SHP77 (cell line): ENCODE measurements at places on chromosomes 2 and 18.

DNA sequence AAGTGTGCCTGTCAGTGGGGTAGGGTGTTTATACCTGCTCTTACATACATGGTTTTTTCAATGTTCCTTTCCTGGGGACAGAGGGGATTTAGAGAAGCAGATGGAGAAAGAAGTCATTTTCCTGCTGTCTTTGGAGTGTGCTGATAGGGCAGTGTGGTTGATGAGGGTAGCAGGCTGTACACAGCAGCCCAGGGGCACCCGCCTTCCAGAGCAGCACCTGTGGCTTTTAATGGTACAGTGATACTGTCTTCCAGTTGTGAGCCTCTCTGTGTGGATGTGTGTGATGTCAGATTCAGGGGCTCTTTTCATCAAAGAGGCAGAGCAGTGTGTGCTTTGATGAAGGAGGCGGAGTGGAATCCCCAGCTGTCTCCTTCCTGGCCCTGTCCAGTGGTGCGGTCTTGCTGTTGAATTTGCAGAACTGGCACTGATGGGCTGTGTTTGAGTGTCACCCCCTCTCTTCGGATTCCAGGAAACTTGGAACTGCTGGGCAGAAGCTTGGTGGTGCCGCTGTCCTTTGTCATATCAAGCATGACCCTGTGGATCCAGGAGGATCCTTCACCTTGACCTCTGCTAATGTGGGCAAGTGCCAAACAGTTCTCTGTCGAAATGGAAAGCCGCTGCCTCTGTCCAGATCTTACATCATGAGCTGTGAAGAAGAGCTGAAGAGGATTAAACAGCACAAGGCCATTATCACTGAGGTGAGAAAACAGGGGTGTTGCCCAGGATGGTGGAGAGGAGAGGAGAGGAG, 259.8 kb downstream of the PHLPP1 start:
- DNase-seq = no peak

- DNase-seq = no peak
Measured at GRCh38 chr2:225894236-225894980, 494.9 kb downstream of the NYAP2 start.

GRCh38 chr18:13032173-13032572, 41.0 kb downstream of the CEP192 start:
- DNase-seq = no peak

GRCh38 chr2:233798335-233799086, 20.4 kb downstream of the MROH2A start:
- DNase-seq = no peak

DNA sequence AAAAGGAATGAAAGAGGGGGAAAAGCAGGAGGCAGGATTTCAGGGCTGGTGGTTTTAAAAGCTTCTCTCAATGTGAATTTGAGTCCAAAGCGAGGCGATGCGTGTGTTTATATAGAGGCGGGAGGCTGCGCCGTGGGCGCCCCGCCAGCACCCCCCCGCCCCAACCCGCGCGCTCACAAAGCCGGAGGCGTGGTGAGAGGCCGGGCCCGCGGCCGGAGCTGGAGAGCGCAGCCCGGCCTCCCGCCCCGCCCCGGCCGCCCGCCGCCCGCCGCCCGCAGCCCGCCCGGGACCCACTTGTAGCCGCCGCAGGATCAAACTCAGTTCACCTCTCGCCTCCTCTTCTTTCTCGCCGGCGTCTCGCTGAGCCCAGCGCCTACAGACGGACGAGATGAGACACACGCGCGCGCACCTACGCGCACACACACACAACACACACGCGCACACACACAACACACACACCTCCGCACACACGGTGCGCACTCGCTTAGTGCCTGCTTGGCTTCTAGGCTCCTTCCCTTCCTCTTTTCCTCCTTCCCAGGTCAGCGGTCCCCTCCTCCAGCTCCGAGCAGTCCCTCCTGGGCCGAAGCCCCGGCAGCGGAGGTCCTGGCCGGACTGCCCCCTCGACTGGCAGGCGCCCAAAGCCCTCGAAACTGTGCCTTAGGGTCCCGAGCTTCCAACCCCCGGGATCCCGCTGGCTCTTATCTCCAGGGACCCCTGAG, 1.3 kb upstream of the CYP26B1 start:
- DNase-seq = no peak

DNA sequence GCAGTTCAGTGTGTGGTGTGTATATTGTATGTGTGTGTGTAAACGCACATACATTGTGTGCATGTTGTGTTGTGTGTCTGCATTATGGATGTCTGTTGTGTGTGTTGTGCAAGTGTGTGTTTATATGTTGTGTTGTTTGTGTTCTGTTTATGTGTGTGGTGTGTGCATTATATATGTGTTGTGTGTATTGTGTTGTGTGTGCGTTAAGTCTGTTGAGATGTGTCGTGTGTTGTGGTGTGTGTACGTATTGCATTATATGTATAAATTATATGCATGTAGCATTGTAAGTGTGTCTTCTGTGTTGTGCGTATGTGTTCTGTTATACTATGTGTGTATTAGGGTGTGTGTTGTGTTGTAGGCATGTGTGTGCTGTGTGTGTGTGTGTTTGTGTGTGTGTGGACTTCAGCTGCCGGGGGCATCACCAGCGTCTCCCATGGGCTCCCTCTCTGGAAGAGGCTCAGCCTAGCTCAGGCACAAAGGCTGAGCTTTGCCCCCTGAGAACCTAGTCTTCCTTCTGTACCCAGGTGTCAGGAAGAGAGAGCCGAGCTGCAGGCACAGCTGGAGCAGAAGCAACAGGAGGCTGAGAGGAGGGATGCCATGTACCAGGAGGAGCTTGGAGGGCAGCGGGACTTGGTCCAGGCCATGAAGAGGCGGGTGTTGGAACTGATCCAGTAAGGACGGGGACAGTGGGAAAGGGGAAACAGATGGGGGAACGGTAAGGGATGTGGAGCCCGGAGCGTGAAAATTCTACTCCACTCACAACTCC, 13.7 kb downstream of the RUFY4 start:
- no peak for DNase-seq

GRCh38 chr2:184114439-184114838, 483.9 kb upstream of the ZNF804A start:
- DNase-seq = no peak

GRCh38 chr2:120892967-120893667, 157.4 kb downstream of the GLI2 start:
- no peak for DNase-seq

GRCh38 chr18:58716060-58716756, 44.9 kb downstream of the MALT1 start:
- DNase-seq = no peak

GRCh38 chr2:232231554-232231953, 147.0 kb upstream of the ALPP start:
- DNase-seq = no peak

DNA sequence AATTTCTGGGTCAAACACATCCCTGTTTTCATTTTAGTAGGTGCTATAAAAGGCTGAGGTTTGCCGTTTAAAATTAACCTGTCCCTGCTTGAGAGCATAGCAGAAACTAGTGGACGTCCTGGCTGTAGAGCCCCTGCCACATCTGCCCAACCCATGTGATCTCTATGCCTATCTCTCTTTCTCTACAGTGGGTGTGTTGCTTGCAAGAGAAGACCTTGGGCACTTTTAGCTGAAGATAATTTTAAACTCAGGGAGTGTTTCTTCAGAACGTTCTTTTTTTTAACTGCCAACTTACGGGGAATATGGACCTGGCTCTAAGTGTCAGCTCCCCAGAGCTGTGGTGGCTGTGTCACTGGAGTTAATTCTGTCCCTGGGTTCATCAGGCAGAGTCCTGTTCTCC, 100.6 kb downstream of the NRP2 start:
- no peak for DNase-seq

DNA sequence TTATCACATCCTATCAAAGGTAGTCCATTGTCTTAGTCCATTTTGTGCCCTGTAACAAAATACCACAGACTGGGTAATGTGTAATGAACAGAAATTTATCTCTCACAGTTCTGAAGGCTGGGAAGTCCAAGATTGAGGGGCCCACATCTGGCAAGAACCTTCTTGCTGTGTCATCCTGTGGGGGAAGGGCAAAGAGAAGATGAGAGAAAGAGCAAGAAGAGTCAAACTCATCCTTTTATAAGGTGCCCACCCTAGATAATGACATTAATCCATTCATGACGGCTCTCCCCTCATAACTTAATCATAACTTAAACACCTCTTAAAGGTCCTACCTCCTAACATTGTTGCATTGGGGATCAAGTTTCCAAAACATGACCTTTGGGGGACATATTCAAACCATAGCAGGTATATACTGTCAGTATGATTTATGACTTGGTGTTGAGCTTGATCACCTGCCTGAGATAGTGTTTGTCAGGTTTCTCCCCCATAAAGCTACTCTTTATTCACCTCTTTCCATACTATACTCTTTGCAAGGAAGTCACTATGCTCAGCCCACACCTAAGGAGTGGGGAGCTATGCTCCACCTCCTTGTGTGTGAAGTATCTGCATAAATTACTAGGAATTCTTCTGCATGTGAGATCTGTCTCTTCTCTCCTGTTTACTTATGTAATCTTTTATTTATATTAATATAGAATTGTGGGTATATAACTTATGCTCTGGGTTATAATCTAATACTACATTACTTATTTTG, 5.2 kb upstream of the MAP3K2 start:
- DNase-seq = no peak

DNA sequence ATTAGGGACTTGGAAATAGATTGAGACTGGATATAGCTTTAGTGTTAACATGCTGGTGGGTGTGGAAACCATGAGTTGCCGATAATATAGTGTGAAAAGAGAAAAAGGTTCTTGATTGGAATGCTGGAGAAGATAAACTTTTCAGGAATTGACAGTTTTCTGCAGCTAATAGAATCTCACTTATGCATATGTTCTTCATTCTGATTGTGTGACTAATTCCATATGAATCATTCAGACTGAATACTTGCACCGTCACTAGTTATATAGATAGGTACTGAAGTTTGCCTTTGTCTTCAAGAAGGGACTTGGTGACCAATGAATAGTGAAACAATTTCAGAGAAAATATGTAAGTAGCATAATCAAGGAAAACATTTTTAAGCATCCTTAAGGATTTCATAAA, 225.7 kb upstream of the FOSL2 start:
- no peak for DNase-seq

- no peak for DNase-seq
Measured at GRCh38 chr18:48887294-48887904, 63.4 kb downstream of the SMAD7 start.

- DNase-seq = no peak
Measured at GRCh38 chr18:23499291-23499781, 4.0 kb upstream of the RMC1 start.

- DNase-seq = no peak
Measured at GRCh38 chr2:18200771-18201170, 322.3 kb downstream of the KCNS3 start.

DNA sequence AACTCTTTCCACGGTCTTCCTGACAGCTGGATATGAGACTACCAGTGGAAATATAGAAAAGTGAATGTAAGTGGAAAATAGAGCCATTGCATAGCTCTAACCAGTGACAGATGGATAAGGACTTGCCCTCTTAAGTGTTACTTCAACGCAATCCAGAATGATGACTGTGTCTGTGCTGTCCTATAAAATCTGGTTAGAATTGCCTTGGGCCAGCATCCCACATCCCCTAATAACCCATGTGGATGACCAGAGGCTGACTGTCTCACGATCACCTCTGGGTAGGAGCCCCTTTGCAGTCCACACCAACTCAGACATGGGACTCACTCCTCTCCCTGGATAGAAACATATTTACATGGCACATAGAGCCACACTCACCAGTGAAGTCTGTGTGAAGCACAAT, 186.6 kb downstream of the C1D start:
- DNase-seq = no peak

DNA sequence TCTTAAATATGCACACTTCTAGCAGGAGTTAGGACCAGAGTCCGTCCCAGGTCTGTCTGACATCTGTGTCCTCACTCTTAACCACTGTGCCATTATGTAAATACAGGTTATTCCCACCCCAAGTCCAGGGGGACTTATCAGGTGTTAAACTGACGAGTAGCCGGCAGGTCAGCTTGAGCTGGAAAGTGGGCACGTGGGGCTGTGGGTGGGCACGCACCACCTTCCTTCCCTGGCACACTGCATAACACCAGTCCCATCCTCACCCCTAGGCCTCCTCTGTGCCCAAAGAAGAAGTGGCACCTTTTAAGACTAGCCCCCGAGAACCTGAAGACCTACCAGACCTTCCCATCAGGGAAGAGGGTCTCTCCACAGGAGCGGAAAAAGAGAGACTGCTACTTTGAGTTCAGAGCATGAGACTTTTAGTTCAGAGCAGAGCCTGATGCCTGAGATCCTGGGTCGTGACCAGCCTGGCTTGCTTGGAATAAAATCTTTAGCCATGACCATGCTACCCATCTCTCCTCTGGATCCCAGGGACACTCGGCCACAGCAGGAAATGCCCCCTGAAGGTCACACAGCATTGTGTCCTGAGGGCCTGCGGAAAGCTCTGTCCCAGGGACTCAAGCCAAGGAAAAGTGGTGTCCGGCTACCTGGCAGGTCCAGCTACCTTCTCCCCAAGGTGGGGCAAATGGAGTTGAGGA, 62.0 kb downstream of the CIB4 start:
- no peak for DNase-seq

GRCh38 chr2:45925636-45926366, 274.3 kb downstream of the PRKCE start:
- DNase-seq = no peak

DNA sequence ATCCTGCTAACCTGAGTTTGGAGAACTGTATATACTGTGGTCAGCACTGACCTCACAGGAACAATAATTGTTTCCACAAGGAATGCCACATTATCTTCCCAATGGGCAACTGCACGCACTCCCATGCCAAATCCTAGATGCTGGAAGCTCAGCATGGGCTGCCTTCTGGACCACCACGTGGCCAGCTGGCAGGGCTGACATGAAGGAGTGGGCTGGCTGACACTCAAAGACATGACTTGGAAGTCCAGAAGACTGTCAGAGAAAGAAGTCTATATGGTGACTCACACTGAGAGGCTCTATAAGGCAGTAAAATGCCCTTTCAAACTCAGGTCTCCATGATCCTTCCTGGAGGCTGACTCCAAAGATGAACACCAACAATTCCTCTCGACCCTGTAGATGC, 98.4 kb upstream of the RNF152 start:
- DNase-seq = no peak

DNA sequence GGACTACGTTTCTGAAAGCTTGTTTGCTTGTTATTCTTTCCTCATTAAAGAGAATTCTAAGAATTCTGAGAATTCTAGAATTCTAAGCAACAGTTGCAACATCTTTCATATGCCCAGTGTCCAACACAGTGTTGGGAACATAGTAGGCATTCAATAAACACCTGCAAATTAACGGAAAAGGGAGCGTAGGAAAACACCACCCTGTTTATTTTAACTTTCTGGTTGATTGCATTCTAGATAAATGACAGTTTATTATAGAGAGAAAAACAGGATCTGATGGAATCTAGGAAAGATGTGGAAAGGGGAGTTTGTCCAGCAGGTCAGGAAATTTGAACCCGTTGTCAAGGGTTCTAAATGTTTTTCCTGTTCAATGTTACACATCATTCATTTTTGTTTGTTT, 24.2 kb upstream of the EFEMP1 start:
- no peak for DNase-seq

DNA sequence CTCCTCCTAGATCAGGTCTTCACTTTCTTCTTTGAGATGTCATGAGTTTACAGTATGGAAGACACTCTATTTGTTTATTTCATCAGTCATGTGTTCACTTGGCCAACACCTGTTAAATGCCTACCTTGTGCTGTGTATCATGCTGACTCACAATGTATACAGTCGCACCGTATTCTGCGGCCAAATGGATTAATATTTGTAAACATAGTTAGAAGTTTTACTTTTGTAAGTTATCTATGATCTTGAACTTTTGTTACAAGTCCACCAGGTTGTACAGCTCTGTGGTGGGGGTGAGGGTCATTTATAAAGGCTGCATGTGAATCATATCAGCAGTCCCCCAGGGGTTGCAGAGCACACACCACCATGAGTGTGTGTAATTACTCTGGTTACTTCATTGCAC, 408.7 kb upstream of the NRP2 start:
- no peak for DNase-seq
